Stimulated activated CD8-positive, alpha-beta memory T cell treated with anti-CD3 and anti-CD28 coated beads, Interleukin-4, amount 100 ng/mL, for 1 hour (primary cell): ENCODE measurements at places on chromosomes 2 and 18.
A peak's percentile ranks its signal among the peaks of the same experiment; 100 is the strongest.

GRCh38 chr2:23788100-23788499, 138.8 kb downstream of the ATAD2B start:
- DNase-seq, result no peak

- DNase-seq, result no peak
These were observed 30.9 kb downstream of the NOL10 start for GRCh38 chr2:10658914-10659257.

DNA sequence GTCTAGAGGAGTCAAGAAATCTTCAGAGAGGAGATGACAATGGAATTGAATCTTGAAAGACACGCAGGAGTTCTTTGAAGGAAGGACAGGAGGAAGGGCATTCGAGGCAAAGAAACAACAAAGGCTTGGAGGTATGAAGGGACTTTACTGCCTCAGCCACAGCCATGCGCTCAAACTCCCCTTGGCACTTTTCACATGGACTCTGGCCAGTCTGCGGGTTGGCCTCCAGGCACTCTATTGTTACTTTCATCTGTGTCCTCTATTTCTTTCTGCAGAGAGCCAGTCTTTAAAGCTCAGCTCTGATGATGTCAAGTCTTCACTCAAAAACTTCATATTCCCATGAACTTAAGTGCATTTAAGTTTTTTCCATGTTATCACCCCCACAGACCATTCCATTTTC, 95.4 kb downstream of the ZAP70 start:
- no peak for DNase-seq

DNA sequence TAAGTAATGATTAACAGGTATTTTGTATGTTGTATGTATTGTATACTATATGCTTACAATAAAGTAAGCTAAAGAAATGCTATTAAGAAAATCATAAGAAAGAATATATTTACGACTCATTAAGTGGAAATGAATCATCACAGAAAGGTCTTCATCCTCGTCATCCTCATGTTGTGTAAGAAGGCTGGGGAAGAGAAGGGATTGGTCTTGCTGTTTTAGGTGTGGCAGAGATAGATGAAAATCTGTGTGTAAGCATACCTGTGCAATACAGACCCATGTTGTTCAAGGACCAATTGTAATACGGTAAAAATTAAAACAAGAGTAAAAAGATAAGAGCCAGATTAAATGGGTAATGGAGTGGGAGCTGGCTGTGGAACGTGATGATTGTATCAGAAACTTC, 16.6 kb downstream of the SLC35F5 start:
- no peak for DNase-seq

GRCh38 chr18:68985172-68985820, 187.4 kb downstream of the CCDC102B start:
- DNase-seq, result no peak

DNA sequence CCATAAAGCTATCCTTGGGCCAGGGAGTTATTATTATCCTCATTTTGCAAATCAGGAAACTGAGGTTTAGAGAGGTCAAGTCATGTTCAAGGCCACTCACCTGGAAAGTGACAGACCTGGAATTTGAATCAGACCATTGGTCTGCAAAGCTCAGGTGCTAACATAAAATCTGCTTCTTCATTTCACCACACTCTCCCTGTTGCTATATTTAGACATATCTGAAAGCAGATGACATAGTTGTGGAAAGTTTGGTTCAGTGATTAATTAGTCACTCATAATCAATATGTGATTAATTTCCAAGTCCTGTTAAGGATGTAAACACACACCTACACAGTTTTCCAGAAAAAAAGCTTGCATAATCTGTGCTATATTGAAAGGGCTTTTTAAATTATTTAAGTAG, 57.4 kb downstream of the LINC00305 start:
- DNase-seq, result no peak

- no peak for DNase-seq
These were observed 20.9 kb upstream of the TEX44 start for GRCh38 chr2:231571661-231572191.

GRCh38 chr18:50395093-50395492, 20.2 kb downstream of the SKA1 start:
- no peak for DNase-seq

- no peak for DNase-seq
These were observed 67.7 kb downstream of the REL start for GRCh38 chr2:60948926-60949579.

- no peak for DNase-seq
These were observed 809 bp downstream of the DBI start for GRCh38 chr2:119367472-119368099.

DNA sequence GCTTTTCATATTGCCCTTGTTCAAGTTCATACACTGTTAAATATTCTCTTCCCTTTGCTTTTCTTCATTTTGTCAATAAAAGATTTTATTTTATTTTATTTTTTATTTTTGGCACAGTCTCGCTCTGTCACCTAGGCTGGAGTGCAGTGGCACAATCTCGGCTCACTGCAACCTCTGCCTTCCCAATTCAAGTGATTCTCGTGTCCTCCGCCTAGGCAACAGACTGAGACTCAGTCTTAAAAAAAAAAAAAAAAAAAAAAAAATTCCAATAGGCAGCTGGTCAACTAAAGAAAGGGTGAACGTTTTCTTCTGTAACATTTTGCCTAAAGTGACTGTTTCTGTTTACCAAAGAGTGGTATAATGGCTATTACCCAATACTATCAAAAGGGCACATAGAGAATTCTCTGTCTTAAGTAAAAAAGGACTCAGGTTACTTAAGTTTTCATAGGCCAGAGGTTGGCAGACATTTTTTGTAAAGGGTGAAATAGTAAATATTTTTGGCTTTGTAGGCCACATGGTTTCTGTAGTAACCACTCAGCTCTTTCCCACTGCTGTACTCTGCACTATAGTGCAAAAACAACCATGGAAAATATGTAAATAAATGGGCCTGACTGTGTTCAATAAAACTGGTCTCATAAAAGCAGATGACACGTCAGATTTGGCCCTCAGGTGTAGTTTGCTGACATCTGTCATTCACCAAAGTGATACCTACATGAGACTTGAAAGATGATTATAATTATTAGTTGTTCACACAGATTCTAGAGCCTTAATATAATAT, 113.4 kb downstream of the MIB1 start:
- DNase-seq, result no peak

GRCh38 chr2:78281164-78281563, 744.3 kb upstream of the REG3G start:
- DNase-seq, result no peak

DNA sequence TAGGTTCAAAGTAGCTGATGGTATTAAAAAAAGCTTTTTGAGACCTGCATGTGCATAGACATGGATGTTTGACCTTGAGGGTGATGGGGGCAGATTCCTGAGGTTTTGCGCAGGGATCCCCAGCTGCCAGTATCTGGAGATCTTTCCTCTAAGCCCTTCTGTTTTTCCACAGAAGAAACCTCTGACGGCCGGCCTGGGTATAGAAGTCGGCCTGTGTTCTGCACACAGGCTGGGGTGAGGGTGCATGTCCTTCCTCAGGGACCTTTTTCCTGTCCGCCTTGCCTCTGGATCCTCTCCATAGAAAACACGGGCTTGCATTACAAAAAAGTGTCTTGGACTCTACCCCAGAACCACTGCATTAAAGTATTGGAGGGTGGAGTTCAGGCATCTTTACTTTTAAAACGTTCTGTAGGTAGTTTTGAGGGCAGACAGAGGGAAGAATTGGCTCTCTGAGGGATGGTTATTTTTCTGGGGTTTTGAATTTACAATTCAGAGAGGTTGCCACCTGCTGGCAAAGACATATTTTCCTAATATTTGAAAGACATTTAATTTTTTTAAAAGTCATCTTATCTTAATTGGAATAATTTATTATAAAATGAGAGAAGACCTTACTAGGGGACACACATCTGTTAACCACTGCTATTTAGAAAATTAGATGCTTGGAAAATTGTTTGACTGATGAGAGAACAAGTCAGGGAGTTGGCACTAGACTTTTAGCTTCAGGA, 350.6 kb downstream of the DCDC2C start:
- DNase-seq, result no peak

- DNase-seq, result no peak
These were observed 13.3 kb upstream of the REEP1 start for GRCh38 chr2:86350751-86351150.

- DNase-seq, result no peak
These were observed 492.7 kb downstream of the PIK3C3 start for GRCh38 chr18:42447688-42448087.

- no peak for DNase-seq
These were observed 260.4 kb downstream of the STK39 start for GRCh38 chr2:167987026-167987425.

- DNase-seq, result no peak
These were observed 678.6 kb upstream of the CDH2 start for GRCh38 chr18:28855524-28855923.

GRCh38 chr18:1006965-1007364, 102.3 kb downstream of the ADCYAP1 start:
- no peak for DNase-seq

GRCh38 chr2:218878486-218878885, 2.2 kb upstream of the WNT10A start:
- DNase-seq, result no peak

DNA sequence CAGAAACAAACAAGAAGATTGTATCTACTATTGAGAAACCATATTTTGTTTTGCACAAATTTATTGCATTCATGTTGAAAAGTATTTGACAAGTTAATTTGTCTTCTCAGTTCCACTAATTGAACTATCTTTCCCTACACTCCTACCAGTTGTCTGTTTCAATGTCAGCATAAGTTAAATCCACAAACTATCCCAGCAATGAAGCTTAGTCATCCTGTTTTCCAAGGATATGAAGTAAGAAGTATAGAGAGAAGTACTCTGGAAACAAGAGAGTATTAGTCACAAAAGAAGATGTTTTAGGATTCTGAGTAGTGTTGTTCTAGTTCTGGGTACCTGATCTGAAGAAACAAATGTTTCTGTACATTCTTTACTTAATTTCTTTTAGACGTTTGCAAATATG, 261.6 kb upstream of the ZNF804A start:
- no peak for DNase-seq

DNA sequence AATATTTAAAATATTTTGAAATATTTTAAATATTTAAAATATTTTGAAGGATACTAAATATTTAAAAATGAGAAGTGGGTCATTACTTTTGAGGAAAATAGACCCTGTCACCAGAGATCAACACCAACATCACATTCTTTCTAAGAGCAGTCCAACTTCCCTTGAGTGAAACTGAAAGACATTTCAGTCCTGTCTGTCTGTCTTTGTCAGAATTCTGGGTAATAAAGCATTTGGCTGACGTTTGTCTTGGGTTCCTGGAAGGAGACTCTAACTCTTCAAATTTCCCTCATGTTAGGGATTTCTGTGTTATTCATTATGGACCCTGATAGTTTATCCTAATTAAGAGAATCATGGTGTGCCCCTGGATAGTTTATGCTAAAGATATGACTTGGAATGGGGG, 32.8 kb downstream of the TTC21B start:
- no peak for DNase-seq

GRCh38 chr2:226427538-226428307, 371.9 kb downstream of the IRS1 start:
- no peak for DNase-seq

GRCh38 chr2:118016911-118017310, 3.0 kb upstream of the CCDC93 start:
- DNase-seq, result no peak

- DNase-seq, result no peak
These were observed 474.1 kb downstream of the IRS1 start for GRCh38 chr2:226325526-226325925.

GRCh38 chr2:207279520-207279919, 113.8 kb upstream of the KLF7 start:
- no peak for DNase-seq

GRCh38 chr2:226079196-226079595, 679.7 kb downstream of the NYAP2 start:
- no peak for DNase-seq

DNA sequence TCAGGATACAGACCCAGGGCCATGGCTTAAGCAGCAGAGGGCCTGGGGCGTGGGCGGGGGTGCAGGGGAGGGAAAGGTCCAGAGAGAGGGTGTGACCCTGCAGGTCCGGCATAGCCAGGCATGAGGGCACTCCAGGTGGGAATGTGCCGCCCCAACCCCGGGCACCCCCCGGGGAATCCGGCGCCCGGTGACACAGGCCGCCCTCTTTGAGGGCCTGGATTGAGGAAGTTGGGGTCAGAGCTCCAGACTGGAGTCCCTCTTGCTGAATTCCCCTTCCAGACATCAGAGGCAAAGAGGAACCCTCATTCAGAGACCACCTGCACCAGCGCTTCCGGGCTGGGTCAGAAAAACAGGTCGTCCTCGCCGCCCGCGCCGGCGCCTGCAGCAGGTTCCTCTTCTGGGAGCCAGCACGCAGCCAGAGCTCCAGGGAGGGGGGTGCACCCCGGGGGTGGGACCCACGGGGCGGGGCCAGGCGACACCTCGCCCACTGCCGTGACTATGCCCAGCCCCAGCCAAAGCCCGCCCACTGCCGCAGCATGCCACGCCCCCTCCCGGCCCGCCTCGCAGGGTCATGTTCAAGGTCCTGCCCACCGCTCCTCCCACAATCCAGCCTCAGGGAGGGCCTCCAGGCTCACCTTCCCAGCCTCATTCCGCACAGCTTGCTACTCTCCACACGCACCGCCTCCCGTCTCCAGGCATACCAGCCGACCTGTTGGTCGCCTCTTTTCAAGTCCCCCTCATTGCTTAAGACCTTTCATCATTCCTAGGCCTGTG, 98.3 kb upstream of the ID2 start:
- peak; percentile 54 for DNase-seq

DNA sequence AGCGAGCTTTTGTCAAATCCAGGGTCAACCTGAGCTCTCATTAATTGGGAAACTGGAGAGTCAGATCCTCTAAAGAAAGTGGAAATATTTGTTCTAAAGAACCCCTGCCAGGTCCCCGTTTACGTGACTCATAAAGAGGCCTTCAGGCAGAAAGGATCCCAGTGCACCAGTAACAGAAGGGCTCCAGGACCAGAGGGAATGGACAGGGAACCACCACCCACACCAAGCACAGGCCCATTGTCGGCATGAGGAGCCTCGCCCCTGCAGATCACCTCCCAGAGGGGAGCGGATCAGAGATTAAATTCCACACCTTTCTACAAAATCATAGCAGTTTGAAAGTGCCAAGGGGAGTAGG, 16.4 kb upstream of the C1QL2 start:
- DNase-seq, result no peak

DNA sequence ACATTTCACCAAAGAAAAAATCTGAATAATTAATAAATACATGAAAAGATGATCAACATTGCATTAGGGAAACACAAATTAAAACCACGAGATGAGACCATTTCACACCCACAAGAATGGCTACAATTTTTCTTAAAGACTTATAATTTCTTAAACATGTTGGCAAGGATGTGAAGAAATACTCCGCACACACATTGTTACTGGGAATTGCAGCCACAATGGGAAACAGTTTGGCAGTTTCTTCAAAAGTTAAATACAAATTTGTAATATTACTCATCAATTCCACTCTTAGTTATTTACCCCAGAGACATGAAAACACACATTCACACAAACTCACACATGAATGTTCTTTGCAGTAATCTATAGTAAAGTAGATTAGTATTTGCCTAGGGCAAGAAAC, 363.3 kb upstream of the SMIM21 start:
- DNase-seq, result no peak

- no peak for DNase-seq
These were observed 1.0 kb upstream of the SNRNP200 start for GRCh38 chr2:96306370-96306769.
